CD4-positive, alpha-beta T cell (primary cell): ENCODE measurements at places on chromosomes 16 and 17.

DNA sequence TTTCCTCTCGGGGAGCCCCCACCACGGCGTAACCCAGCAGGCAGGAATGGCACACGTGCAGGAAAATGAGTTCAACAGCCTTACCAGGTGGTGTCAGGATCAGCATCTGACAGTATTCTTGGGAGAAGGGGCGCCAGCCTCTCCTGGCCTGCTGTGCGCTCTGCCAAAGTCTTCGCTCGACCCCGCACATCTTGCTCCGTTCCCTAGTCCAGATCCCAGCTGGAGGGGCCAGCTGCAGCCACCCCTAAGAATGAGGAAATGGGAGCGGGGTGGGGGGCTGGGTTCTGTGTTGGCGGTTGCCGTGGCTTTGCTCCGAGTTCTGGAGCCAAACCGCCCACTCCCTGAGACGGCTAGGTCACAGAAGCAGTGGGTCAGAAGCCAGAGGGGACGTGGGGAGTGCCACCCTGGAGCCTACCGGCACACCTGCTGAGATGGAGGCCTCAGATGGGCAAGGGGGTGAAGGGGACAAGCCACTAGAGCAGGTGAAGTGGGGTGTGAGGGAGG is at the start of gene CHCT1:
Gene CHCT1, plus strand, starts transcription at position 328 of the 504 bp plus-strand sequence. Its CDS starts 104 bp downstream, at position 432.
- no peak for DNase-seq

- peak; percentile 86 for DNase-seq
These were observed at the start of gene COASY for GRCh38 chr17:42561897-42562387. Gene COASY, plus strand, starts transcription at chr17:42562148. Its CDS starts 475 bp downstream, at chr17:42562623.

GRCh38 chr16:15988268-15989013 is 39.0 kb downstream of the ABCC1 start:
- DNase-seq = no peak

GRCh38 chr16:28321700-28322411 is 29.5 kb downstream of the SBK1 start:
- peak; percentile 17 for DNase-seq

GRCh38 chr16:2835638-2836493 is 5.8 kb downstream of the ZG16B start:
- no peak for DNase-seq

DNA sequence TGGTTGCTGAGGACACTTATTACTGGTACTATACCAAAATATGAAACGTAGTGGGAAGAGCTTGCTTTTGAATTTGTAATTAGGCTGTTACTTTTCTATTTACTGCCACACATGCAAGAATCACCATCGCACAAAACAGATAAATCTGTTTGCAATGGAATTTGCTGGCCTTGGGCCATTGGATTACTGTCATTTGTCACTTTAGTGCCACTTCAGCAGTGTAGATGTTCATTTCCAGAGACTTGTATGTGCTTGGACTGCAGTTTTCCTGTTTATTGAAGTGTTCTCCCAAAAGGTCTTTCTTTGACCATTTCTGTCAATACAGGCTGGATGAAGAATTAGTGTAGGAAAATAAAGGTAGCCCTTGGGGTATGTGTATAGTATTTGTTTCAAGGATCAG is 4.5 kb downstream of the USP10 start:
- no peak for DNase-seq

DNA sequence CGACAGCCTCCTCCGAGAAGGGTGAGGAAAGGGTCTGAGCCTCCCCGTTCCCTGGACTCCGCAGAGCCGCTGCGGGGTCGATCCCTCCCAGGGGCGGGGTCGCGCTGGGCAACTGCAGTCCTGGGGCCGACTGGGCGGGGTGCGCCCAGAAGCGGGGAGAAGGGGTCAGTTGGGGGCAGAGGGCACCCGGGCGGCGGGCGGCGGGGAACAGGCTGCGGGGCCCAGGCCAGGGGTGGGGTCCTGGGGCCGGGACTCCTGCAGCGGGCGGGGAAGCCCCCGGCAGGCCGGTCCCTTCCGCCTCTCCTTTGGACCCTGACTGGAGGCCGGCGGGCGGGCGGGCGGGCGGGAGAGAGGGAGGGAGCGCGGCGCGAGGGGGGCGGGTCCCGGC is 352 bp downstream of the GGNBP2 start:
- no peak for DNase-seq

- DNase-seq = no peak
These were observed 8.4 kb downstream of the ZNF213 start for GRCh38 chr16:3143189-3143588.

GRCh38 chr17:4901648-4902344 is 1.1 kb downstream of the CHRNE start:
- peak; percentile 41 for DNase-seq

- DNase-seq = no peak
These were observed 118.3 kb upstream of the WSCD1 start for GRCh38 chr17:5951912-5952311.
